Activated T-helper 17 cell treated with anti-CD3 and anti-CD28 coated beads, Interleukin-2, amount 50 U/mL, for 72 hours (primary cell): ENCODE measurements at places on chromosomes 11 and 22. TPM values are rescaled to one million over a fixed set of nuclear protein-coding genes. Genes with fewer than 3 reads are reported as not detected.

- no peak for ATAC-seq
Measured at GRCh38 chr11:122706291-122707088, 51.0 kb downstream of the UBASH3B start.

- ATAC-seq: no peak
Measured at GRCh38 chr11:19992162-19992561, 168.1 kb downstream of the DBX1 start.

DNA sequence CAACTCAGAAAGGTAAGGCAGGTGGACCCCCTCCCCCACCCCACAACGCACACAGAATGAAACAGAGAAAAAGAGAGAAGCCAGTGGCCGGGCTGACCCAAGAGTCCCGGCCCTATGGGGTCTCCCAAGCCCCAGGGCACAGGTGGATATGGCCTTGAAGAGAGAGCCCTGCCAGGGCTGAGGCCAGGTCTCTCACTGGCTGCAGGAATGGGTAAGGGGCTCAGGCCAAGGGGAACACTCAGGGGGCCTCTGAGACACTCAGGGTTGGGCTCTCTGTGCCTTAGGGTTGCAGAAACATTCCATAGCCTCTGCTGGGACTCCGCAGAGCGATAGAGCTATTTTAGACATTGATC lies 98.0 kb downstream of the PDE2A start:
- no peak for ATAC-seq

GRCh38 chr11:118908901-118909618 lies 16.7 kb downstream of the BCL9L start:
- ATAC-seq: no peak

GRCh38 chr11:118443590-118444218 lies 7.4 kb downstream of the KMT2A start:
- peak; percentile 70 for ATAC-seq

DNA sequence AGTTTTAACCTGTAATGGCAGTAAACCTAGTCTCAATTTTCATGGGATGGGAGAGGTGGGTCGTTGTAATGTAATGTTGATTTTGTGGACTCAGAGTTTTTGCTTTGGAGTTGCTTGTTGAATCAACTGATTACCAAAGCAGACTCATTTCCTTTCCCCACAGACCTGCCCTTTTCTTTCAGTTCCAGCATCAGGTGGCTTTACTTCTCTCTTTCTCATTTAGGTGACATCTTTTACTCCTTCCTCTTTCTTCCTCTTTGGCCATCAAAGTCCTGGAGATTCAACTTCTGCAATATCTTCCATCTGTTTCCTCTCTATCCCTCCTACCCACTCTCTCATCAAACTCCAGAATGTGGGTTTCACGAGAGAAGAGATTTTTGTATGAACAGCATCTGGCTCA lies 313.9 kb downstream of the TMEM135 start:
- no peak for ATAC-seq

DNA sequence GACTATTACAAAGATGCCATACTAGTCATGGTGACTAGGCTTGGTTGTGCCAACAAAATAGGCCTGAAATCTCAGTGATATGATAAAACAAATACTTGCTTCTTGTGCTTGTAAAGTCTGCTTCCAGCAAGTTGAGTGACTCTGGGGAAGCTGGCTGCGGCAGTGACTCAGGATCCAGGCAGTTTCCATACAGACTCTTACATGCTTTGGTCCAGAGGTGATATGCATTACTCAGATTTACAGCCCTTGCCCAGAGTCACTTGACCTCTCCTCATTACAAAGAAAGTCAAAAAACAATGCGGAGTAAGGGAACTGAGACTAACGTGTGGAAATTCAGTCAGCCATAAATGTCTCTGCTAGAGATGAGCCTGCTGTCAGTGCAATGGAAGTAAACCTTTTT lies 387.5 kb downstream of the KCNA4 start:
- ATAC-seq: no peak

P4HA3 gene
- not detected for total RNA-seq

INPP5J gene
- 0.09 TPM for total RNA-seq

RASGRP2 gene
- 11.0 TPM for total RNA-seq
